T-helper 17 cell (primary cell): ENCODE measurements at places on chromosomes 2 and 18.

DNA sequence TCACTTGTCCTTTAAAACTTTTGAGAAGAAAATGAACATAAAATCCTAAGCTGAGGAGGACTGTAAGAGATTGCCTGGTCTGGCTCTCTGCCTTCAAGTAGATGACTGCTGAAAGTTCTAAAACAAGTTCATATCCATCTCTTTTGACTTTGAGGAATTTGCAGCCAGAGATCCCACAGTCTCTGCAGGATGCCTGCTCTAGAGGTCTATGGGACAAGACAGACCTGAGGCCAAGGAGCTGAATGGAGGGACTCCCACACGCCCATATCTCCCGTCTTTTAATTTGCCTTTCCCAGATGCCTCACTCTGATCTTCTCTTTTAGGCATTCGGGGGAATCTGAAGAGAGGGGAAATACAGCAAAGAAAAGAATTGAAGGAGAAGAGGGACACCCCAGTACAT, 255.9 kb upstream of the RASGRP3 start:
- no peak for DNase-seq

GRCh38 chr2:178747767-178748166, 59.5 kb downstream of the TTN start:
- no peak for DNase-seq

- no peak for DNase-seq
These were observed 23.1 kb downstream of the PASK start for GRCh38 chr2:241126201-241126611.

- no peak for DNase-seq
These were observed 304.1 kb downstream of the NRXN1 start for GRCh38 chr2:50727636-50728339.

GRCh38 chr18:74480149-74480651, 16.0 kb upstream of the CNDP2 start:
- DNase-seq, result no peak

DNA sequence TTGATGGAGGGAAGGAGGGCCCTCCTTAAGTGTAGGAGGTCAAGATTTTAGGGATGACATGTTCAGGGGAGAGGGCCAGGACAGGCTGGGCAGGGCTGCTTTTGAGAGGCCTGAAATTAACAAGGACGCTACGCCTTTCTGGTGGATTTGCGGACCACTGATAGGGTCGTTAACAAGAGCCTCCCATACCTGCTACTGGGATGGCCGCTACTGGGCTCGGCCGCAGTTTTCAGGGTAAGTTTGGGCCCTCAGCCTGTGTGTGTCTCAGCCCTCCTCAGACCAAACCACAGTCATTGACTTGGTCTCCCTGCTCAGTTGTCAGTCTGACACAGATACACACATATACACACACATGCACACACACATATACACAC, 180.9 kb downstream of the SMAD2 start:
- DNase-seq, result no peak

GRCh38 chr2:151363709-151364108, 6.3 kb downstream of the TNFAIP6 start:
- no peak for DNase-seq

GRCh38 chr2:148658807-148659722, 14.5 kb downstream of the EPC2 start:
- no peak for DNase-seq

- no peak for DNase-seq
These were observed 3.3 kb upstream of the ANKRD39 start for GRCh38 chr2:96861074-96861473.

DNA sequence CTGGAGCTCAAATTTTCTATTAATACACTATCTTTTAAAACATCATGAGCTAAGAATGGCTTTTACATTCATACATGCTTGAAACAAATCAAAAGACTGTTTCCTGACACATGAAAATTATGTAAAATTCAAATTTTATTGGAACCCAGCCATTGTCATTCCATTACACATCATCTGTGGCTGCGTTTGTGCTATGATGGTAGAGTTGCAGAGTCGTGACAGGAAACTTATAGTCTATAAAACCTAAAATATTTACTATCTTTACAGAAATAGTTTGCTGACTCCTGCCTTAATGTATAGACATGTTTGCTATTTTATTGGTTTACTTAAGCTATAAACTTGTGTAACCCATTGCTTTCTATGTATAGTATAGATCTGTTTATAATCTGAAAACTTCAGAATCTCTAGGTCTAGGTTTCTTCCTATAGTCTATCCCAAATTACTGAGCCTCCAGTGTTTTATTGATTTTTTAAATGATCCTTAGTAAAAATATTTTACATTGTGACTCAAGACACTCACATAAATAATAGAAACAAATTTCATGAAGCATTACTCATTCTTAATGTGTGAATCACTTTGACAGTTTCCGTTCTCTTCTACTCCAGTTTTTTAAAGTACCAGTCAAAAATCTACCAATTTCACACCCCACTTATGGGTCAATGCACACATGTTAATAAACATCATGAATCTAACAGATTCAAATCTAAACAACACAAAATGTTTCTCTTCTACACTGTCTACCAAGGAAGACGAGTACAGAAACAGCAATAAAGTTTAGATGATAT, 26.4 kb upstream of the MRPL19 start:
- DNase-seq, result no peak

DNA sequence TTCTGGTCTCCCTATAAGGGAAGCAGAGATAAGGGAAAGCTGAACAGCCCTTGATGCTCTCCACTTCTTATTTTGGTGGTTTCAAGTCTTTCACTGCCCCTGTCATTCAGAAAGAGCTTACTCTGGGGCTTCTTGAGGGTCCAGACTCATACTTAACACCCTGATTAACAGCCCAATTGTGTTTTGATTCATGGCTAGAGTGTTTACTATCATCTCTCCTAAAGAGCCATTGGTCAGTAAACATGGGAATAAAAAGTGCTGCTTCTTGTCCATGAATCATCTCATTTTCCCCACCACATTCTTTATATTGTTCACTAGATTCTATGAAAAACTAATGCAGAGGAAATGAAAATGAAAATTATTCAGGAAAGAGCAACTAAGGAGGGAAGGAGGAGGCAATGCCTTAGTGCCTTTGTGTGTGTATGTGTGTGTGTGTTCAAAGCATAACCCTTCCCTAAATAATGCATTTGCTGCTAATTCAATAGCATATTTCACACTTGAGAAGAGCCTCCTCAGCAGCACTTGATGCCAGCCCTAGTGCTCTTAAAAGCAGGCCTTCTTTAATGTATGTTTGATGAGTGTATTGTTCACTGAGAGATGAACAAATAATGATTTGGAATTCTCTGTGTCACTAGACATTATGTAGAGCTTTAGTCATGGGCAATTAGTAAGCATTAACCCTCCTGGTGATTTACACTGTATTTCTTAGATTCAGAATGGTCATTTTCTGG, 63.5 kb downstream of the DCC start:
- DNase-seq, result no peak
